Head of caudate nucleus (tissue), 42 donors: ENCODE measurements at places on chromosomes 2 and 18.

DNA sequence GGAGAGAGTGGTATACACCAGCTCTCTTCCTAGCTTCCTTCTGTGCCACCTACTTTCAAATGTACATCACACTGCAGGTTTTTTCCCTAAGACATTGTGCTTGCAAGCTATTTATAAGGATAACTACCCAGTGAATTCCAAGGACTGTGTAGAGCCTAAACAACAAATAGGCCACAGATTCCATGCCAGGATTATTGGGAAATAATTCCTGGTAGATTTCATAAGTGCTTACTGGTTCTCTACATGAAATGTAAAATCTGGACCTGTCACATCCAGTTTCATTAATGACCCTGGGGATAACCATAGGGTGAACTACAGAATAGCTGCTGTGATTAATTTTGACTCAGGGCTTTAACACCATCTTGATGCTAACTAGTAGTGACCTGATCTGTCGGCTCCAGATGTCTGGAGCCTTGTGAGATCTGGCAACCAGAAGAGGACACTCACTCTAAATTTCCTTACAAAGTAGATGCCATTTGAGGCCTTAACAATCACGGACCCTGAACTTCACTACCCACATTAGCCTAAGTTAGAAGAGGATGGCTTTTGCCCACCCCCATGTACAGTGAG is 34.3 kb upstream of the LGALSL start:
- no peak for DNase-seq

DNA sequence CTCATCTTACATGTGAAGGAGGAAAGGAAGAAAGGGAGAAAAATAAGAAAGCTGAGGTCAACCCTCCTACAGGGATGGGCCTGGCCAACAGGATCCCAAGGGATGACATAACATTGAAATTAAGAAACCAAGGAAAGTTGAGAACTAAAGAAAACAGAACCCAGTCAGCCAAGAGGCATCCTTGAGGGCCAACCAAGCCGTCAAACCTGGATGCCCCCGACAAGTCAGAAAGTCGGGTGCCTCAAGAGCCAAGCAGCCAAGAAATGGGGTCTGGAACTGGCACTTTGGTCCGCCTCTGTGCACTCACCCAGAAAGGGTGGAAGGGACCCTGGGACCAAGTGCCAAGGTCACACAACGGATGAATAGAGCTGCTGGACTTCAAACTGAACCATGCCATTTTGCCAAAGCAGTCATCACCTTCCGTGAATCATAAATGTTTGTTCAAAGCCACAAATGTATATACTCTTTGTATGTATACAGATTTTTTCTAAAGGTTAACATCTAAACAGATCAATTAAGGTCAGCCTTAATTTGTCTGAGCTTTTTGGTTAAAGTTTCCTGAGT is 27.0 kb upstream of the PTPN4 start:
- DNase-seq: no peak

GRCh38 chr18:32324181-32324580 is 134.3 kb downstream of the MEP1B start:
- no peak for DNase-seq

GRCh38 chr2:175560521-175561169 is 379.1 kb upstream of the ATP5MC3 start:
- DNase-seq: no peak

- DNase-seq: no peak
These were observed 33.7 kb upstream of the APCDD1 start for GRCh38 chr18:10420561-10421352.

- DNase-seq: no peak
These were observed 3.3 kb downstream of the RHBDD1 start for GRCh38 chr2:226839161-226839560.

DNA sequence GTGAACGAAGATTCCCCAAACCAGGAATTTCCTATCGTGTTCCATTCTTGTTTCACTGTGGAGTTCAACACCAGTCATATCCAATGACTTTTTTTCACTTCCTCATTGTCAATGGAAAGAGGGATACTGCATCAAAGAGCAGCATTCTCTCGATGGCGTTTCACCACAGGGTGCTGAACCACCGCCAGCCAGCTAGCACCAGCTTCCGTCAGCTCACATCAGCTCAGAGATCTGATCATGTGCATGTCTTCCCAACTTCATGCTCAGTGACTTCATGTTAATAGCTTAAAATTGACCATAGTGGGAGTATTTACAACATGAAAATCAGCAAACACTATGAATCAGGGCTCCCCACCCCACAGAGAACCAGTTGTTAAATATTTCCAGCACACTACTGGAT is 359.9 kb downstream of the TNS1 start:
- no peak for DNase-seq
